ENCODE measurements at places on chromosomes 3 and 15.

DNA sequence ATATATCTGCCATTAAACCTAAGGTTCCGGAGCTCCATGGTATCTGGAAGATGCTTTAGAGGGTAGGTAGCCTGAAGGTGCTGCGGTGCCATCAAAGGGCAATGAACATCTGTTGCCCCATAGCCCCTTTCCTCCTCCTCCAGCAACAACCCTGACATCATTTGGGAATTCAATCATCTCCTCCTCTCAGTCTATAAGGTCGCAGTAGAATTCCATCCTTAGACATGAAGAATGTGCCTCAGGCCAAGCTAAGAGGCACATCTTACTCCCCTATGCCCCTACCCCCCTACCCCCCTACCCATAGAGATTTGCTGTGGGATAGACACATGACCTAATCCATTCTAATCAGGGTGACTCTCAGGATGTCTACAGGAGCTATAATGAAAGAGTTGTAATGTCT is 1099.7 kb upstream of the CFAP20DC start:
- DNase-seq = no peak

GRCh38 chr3:9064850-9065249 is 101.6 kb upstream of the RAD18 start:
- DNase-seq = no peak

DNA sequence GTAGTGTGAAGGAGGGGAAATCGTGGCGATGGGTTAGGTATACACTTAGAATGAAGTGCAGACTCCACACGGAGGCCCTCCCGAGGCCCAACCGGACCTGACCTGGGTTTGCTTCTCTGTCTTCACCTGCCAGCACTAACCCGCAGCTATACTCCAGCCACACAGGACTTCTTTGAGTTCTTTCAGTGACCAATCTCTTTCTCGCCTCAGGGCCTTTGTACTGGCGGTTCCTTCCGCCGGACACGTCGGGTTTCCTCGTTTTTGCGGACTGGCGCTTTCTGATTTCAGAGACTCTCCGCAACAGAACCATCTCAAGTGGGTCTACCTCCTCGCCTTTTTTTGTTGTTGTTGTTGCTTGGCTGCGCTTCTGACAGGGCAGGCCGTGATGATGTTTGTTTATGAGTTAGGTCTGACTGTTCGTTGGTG is at the start of gene NEIL1:
Gene NEIL1, plus strand, starts transcription at position 244 of the 426 bp plus-strand sequence. CDS start 1,867 bp downstream, outside the sequence.
- DNase-seq = no peak

DNA sequence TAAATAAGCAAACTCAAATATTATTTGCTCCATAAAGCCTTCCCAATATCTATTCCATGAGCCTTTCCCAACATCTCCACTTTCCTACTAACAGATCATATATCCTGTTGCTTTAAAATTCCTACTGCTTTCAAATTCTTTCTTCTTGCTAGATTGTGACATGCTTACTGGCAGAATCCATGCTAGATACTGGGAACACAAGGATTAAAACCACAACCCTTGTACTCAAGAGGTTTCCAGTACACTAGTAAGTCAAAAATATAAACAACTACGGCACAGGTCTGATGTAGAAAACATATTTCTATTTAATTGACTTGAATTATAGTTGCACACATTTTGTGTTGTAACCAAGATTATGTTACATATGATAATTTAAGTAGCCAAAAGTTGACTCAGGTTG is 275.0 kb downstream of the ZBTB20 start:
- DNase-seq = no peak

- no peak for DNase-seq
These were observed 157.9 kb downstream of the TLE3 start for GRCh38 chr15:69939513-69940440.

DNA sequence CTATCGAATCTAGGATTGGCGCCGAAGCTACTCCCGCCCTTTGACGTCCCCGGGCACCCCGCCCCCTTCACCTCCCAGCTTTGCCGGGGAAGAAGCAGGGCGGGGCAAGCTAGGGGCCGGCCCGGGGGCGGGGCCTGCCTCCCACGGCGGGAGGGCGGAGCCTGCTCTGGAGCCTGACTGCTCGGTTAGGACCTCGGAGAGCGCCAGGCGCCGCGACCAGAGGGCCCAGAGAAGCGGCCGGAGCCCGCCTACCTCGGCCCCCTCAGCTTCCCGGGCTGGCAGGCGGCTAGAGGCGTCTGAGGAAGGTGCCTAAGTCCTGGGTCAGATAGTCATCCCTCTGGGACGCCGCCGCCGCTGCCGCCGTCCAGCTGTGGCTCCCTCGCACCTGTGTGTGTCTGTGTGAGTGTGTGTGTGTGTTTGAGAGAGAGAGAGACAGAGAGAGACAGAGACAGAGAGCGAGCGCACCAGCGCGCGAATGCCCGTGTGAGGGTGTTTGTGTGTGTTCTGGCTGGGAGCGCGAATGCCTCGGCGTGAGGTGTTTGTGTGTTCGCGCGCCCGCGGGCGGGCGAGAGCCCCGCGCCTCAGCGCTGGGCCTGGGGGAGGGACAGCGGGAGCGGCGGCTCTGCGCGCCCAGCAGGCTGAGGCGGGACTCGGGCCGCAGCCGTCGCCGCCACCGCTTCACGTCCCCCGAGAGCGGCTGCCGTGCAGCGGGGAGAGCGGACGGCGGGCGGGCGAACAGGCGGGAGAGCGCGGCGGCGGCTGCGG is at the start of gene STXBP5L:
Gene STXBP5L, plus strand, starts transcription at position 176 of the 765 bp plus-strand sequence. CDS start 1,374 bp downstream, outside the sequence.
- peak; percentile 62 for DNase-seq

DNA sequence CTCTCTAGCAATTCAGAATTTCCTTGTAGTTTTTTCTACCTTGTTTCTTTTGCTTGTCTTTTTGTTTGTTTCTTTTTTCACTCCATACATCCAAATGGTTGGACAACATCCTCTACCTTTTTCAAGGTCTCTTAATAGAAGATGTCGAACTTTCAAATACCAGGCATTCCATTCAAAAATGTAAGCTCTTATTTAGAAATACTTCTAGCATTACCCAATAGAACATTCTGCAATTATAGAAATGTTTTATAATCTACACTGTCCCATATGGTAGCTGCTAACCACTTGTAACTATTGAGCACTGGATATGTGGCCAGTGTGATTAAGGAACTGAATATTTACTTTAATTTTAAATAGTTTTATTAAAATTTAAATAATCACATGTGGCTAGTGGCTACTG is 196.2 kb upstream of the MRPL3 start:
- DNase-seq = no peak

DNA sequence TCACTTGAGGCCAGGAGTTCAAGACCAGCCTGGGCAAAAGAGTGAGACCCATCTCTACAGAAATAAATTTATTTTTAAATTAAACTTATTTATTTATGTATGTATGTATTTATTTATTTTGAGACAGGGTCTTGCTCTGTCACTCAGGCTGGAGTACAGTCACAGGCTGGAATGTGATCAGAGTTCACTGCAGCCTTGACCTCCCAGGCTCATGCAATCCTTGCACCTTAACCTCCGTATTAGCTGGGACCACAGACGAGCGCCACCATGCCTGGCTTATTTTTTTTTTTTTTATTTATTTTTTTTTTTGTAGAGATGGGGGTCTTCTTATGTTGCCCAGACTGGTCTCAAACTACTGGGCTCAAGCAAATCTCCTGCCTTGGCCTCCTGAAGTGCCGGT is 135.2 kb upstream of the HES1 start:
- DNase-seq = no peak

DNA sequence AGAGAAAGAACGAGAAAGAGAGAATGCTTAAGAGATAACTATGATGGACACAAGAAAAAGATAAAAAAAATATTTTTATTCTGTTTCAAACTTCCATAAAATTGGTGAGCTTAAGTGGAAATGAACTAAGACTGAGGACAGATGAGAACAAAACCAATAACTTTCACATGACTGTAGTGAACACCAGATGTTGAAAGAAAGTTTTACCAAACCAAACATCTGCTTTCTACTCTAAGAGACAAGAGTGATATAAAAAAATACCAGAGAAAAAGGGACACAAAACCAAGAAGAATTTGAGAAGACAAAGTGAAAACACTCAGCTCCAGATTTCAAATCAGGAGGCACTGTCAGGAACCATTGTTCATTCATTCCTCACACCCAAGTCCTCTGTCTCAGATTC is 147.9 kb downstream of the IMPG2 start:
- DNase-seq = no peak

DNA sequence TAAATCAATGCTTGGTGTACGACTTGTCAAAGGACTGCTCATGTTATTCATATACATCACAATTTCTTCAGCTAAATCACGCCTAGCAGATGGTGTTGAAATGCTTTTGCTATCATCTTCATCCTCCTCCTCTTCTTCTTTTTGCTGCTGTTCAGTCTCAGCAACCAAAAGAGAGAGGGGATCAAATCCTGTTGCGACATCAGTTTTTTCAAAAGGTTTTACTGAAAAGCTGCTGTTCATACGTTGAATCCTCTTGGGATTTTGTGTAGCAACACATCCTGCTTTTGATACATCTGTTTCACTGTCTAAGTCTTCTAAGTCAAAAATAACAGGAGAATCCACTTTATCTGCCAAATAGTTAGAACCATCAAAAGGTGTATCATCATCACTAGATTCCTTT is 69.0 kb downstream of the SLC24A1 start:
- DNase-seq = no peak

GRCh38 chr3:79250746-79251145 is 517.1 kb downstream of the ROBO1 start:
- DNase-seq = no peak

- DNase-seq = no peak
These were observed 31.3 kb downstream of the SNRK start for GRCh38 chr3:43317461-43318316.

DNA sequence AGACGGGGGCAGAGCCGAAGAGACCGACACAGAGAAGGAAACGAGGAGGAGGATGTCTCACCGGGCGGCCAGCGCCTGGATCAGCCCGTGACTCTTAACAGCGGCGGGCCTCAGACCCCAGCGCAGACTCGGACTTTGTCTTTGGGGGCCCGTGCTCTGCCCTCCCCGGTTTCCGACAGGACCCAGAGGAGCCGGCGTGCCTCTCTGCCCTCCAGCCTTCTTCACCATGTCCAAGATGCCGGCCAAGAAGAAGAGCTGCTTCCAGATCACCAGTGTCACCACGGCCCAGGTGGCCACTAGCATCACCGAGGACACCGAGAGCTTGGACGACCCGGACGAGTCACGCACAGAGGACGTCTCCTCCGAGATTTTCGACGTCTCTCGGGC is 1.0 kb downstream of the TSC22D2 start:
- DNase-seq = no peak
